Ovary (tissue), 10 donors: ENCODE measurements at places on chromosomes 7 and 10. TPM values are rescaled to one million over a fixed set of nuclear protein-coding genes. Genes with fewer than 3 reads are reported as not detected.

GRCh38 chr7:155746188-155746587, 66.1 kb downstream of the SHH start:
- DNase-seq: no peak

- DNase-seq: peak; percentile 79
Measured at GRCh38 chr10:111076191-111076681, 593 bp upstream of the ADRA2A start.

DNA sequence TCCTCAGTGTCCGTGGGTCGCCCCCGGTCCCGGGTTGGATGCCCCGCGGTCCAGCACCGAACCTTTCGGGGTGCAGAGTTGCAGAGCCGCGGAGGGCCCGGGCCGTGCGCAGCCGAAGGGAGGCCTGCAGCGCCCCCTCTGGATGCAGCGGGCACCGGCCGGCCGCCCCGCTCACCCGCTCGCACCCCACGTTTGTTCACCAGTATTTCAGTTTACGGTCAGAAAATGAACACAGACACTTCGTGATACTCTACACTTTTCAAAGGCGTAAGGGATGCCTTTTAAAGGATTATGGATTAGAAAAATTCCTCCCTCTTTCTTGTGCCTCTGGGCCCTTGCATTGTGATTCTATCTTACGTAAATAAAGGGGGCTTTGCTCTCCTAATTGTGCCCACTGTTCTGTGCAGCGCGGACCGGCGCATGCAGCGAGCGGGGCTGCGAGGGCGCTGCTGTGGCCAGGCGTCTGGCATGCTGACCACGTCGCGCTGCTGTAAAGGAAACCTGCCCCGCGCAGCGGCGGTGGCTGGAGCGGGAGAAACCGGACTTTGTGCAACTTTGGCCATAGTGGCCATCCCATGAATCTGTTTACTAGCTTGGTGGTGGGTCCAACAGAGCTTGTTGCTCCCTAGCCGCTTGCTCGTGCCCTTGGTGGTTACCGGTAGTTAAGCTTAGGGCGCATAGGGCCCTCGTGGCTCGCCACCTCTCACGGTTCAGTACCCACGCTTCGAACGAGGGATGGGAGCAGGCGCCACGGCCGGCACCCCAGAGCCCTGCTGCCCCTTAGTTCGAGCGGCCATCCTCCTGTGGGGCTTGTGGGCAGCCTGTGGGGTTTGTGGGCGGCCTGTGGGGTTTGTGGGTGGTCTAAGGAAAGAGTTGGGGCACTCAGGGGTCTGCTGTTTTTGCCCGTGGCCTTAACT, 739 bp upstream of the MEST start:
- DNase-seq: peak; percentile 41

NRAP gene
- total RNA-seq: not detected

BTRC gene
- total RNA-seq: 26.2 TPM

DNA sequence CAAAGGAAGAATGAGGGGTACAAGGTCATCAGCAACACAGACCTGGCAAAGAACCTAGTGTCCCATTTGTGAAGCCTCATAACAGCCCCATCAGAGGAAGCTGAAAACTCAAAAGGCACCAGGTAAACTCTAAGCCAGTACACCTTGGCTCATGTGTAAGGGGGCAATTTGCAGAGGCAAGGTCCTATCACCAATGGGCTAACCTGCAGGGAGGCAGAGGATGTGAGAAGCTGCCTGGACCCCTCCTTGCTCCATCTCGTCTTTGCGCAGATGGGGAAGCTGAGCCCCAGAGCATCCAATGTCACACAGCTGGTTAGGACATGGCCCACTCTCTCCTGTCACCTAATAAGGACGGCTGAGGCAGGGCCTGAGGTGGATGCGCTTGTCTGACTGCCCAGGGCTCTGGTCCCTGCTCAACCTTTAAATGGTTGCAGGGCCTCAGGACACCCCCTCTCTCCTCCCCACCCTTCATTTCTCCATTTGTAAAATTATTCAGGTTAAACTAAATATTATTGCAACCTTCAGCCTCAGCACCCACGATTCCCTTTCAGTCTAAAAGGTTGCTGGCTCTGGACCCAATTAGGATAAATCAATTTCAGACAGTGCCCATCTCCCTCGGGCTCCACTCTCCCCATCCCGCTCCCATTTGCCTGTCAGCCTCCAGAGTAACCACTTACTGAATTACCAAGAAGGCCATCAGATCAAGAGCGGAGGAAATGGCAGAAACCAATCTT, 135.3 kb downstream of the OAT start:
- DNase-seq: no peak

GRCh38 chr10:93180482-93180931, 106.8 kb downstream of the CYP26A1 start:
- peak; percentile 55 for DNase-seq

H2BK1 gene
- total RNA-seq: not detected

ZNF736 gene
- total RNA-seq: 19.7 TPM

DNA sequence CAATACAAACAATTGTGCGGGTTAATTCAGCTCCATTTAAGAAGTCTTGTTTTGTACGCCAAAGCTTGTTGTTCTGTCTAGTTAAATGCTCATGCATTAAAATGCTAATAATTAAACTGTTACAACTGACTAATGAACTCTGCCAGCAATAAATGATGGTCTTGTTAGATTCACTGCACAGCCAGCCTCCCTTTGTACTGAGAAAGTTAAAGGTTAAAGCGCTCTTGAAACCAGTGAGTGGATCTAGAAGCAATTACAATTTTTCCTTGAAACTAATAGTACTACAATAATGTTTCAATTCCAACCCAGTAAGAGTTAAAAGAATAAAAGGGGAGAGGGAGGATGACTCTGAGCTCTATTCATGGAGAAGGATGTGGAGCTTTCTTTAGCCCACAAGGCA, 233.0 kb downstream of the EMX2 start:
- no peak for DNase-seq

DNA sequence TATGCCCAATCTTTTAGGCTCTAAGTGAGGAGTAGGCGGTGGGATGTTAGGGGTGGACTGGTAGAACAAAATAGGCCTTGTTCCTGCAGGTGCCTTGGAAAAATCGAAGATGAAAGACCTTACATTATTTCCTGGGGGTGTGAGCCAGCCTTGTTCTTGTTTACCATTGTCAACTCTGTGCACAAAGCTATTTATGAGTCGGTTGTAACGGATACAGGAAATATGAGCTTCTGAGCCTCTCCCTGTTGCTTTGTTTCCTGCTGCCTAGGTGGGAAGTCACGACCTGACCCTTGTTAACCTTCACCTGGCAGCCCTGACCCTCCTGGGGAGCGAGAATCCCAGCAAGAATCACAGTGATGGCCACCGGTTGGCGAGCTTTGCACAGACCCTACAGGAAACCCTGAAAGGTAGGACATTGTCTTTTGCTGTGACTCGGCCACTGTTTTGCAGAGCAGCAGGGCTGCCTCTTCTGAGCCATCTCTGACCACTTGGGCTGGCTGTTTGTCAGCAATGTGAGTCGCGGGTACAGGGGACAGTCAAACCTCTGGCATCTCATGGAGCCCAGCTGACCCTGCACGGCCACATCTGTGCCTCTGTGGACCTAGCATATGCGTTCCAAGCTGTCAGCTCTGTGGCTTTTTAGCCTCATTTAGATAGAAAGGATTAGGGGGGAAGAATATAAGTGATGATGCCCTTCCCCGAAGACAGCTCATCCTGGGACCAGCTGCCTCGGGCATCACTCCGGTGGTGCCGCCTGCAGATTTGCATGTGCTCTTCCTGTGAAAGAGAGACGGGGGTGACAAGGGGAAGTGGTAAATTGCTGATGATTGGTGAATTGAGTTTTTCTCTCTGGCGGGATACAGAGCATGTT, 102.1 kb upstream of the ANLN start:
- DNase-seq: no peak

EVX1 gene
- total RNA-seq: not detected

GRCh38 chr7:106448992-106449859, 164.4 kb upstream of the NAMPT start:
- no peak for DNase-seq

GRCh38 chr7:155369766-155370165, 72.1 kb downstream of the INSIG1 start:
- no peak for DNase-seq

DNA sequence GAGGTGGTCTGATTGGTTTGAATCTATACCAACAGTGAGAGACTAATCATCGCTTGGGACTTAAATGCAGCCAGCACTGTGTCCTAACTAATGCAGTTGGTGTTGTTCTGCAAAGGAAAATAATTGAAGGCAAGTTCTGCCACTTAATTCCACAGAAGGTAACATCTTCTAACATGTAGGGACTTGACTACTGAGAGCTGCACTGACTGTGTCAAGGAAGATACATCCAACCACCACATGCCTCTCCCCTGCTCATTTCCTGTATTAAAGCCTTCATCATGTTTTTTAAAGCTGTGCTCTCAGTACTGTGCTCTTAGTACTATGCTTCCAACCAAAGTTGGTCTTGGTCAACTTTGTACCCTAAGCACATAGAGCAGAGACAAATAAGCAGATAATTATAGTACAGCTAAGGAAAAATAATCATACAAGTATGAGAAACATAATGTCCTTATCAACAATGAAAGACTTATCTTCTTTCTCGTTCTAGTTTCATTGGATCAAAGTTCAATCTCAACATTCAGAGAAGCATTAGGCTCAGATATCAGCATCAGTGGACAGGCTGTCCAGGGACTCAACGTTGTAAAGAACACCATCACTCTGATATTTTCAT, 2.8 kb upstream of the CYP3A4 start:
- no peak for DNase-seq

DNA sequence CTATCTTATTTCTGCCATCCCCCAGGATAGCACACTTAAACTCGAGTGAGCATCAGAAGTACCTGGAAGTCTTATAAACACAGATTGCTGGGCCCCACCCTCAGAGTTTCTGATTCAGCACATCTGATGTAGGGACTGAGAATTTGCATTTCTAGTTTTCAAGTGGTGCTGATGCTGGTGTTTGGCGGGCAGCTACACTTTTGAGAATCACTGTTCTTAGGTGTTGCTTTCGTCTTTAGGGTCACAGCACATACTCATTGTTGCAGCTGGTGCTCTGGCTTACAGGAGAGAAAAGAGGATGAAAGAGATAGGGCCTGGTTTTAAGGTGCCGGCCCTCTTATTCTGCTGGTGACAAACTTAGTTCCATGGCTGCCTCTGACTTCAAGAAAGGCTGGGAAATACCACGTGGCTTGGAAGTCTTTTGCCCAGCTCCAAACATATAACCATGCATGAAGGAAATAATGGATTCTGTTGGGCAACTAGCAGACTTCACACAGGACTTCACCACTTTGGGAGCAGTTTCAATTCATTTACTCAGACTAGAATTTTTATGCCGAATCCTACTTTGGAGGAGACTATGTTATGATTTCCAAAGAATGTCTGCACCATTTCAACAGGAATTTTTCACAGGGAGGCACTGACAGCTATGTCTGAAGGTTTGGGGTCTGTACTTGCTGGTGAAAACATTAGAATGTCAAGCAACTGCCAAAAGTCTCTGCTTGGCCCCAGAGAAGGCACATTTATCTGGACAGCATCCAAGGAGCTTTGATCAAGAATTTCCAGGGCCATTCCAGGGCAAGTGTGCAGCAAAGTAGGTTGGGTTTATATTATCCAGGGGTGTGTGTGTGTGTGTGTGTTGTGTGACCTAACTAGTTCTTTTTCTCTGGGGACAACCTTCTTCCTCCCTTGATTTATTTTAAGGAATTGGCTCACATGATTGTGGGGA, 6.9 kb upstream of the MINDY4 start:
- DNase-seq: no peak

- DNase-seq: no peak
Measured at GRCh38 chr10:4532467-4532866, 293.5 kb upstream of the AKR1E2 start.

- no peak for DNase-seq
Measured at GRCh38 chr7:12431886-12432556, 28.4 kb upstream of the VWDE start.

FGFBP3 gene
- total RNA-seq: 0.83 TPM

- DNase-seq: no peak
Measured at GRCh38 chr10:103397191-103397825, 882 bp downstream of the PDCD11 start.

SPAM1 gene
- not detected for total RNA-seq

GPC2 gene
- 2.1 TPM for total RNA-seq

DNA sequence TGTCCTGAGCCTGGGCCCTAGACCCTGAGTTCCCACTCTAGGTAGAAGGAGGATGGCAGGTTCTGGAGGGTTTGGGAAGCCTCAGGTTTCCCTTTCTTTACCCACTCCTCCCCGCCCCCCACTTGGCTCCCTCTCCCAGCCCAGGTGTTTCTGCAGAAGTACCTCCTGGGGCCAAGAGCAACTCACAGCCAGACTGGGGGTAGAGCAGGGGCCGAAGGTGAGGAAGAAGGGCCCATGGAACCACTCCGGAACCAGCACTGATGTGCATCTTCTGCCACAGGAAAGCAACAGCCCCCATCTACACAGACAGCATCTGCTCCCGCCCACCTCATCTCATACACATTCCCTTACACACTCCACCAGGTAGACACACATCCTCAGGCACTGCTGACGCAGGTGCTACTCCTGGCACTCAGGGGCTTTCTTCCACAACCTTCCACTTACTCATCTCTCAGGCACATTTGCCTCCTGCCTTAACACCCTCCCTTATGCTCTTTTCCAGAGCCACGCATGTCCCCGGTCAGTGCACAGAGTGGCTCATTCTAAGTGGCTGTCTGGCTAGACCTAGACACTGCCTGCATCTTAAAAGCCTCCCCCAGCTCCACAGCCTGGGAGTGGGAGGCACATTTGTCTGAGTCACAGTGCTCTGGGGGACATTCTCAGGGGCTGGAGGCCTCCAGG, 1.8 kb downstream of the EPHB6 start:
- DNase-seq: no peak

RNLS gene
- total RNA-seq: 20.3 TPM
